Activated naive CD8-positive, alpha-beta T cell treated with anti-CD3 and anti-CD28 coated beads, Interleukin-2, amount 10 ng/mL, durations not matched to agents 7 days and 5 days (primary cell): ENCODE measurements at places on chromosomes 16 and 17. TPM values are rescaled to one million over a fixed set of nuclear protein-coding genes. Genes with fewer than 3 reads are reported as not detected.
A peak's percentile ranks its signal among the peaks of the same experiment; 100 is the strongest.

The NKD1 gene
- 0.91 TPM for total RNA-seq

The FKBP10 gene
- 0.94 TPM for total RNA-seq

The TMEM204 gene
- 72.0 TPM for total RNA-seq

The GPRC5C gene
- total RNA-seq = not detected

The CCDC40 gene
- 1.4 TPM for total RNA-seq

The PRRT2 gene
- total RNA-seq = 2.2 TPM

GRCh38 chr16:81994485-81994884 is 16.8 kb downstream of the SDR42E1 start:
- H3K36me3 ChIP-seq = peaks cover 18% of the 10 kb centered on the region
- no peaks in the 10 kb centered on the region for H3K27me3 ChIP-seq
- H3K4me1 ChIP-seq = no peaks in the 10 kb centered on the region

- peak; percentile 65 for DNase-seq
- peak overlapping the region; percentile 86 for H3K27ac ChIP-seq
- H3K4me1 ChIP-seq = peaks cover 50% of the 10 kb centered on the region
- H3K4me3 ChIP-seq = peak overlapping the region; percentile 64
- peaks cover 8% of the 10 kb centered on the region for H3K36me3 ChIP-seq
These were observed 22.7 kb downstream of the CYTH1 start for GRCh38 chr17:78759203-78759968.

- peaks cover 57% of the 10 kb centered on the region for H3K36me3 ChIP-seq
- peaks cover 35% of the 10 kb centered on the region for H3K4me1 ChIP-seq
- H3K27me3 ChIP-seq = no peaks in the 10 kb centered on the region
These were observed 26.8 kb downstream of the RNF157 start for GRCh38 chr17:76213491-76213890.

DNA sequence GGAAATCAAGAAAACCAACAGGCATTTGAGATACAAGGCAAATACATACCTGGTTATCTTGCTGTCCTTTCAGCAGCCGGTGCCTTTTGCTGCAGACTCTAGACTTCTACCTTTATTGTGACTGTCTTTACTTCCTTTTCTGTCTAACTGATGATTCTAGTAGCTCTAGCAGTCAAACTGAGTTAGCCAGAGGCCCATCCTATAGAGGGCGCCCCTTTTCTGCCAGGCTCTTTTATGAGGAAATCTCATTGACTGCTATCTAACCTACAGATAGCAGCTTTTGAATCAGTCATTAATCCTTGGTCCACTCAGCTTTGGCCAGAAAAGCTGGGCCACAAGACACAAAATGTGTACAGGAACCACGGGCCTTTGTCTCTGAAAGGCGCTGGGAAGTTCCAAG is 87.5 kb upstream of the WSB1 start:
- DNase-seq = no peak
- no peaks in the 10 kb centered on the region for H3K36me3 ChIP-seq
- peaks cover 32% of the 10 kb centered on the region for H3K27me3 ChIP-seq
- H3K27ac ChIP-seq = no peak overlapping the region

DNA sequence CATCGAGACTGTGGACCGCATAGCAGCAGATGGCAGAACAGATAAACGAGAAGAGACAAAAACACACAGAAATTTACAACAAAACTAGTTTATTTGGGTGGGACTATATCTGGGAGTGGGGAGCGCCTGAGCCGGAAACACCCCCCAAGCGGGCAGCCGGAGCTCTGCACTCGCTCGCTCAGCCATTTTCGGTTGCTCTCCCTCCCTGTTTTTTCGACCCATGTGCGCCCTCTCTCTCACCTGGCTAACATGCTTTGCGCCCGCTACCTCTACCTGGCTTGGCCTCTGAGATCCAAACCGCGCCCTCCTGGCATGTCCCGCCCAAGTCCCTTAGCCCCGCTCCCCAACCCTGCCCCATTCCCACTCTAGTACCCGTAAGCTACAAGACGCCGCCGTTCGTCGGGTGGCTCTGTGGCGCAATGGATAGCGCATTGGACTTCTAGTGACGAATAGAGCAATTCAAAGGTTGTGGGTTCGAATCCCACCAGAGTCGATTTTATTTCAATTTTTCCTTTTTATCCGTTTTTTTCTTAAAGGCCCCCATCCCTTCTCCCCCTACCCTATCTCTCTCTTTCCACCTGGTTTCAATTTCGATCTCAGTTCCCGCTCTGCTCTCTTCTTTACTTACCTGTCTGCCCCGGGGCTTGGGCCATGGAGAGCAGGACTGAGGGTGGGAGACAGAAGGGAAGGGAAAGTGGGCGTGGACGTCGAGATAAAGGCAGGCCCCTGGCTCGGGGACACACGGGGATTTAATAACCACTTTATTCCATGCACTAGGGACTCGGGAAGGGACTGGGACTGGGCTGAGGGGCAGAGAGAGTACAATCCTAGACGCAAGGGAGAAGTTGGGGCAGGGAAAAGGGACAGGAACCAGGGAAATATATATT is 2.4 kb upstream of the ALOXE3 start:
- peak; percentile 81 for DNase-seq
- H3K27me3 ChIP-seq = peaks cover 58% of the 10 kb centered on the region
- peaks cover 4% of the 10 kb centered on the region for H3K36me3 ChIP-seq

DNA sequence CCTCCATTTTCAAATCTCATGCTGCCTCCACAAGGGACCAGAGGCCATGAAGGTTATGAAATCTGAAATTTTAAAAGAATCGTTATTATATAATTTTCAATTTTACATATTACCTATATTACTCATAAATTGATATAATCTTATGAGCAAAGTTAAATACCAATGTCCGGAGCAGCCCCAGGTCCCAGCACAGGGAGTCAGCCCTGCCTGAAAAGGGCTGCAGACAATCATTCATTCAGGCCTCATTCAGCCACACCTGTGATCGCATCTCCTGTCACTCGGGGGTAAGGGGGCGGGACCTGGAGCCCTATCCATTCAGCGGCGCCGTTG is 172.5 kb downstream of the AHSP start:
- no peak for DNase-seq
- H3K27ac ChIP-seq = peak overlapping the region; percentile 83
- peaks cover 28% of the 10 kb centered on the region for H3K4me1 ChIP-seq
- H3K4me3 ChIP-seq = peak overlapping the region; percentile 92

DNA sequence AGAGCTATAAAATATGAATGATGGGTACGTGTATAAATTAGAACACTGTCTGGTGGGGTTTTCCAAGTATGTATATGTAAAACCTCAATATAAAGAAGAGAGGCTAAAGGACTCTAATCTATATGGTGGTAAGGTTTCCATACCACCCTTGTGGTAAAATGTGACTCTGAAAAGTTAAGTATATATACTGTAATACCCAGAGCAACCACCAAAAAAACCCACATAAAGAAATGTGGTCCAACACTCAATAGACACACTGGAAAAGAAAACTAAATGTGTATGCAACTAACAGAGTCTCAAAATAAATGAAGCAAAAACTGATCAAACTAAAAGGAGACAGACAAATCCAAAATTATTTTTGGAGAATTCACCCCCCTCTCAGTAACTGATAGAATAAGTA is 72.2 kb downstream of the XPO6 start:
- peak overlapping the region; percentile 99 for H3K27ac ChIP-seq
- no peak for DNase-seq
- H3K36me3 ChIP-seq = peaks cover 23% of the 10 kb centered on the region
- H3K4me3 ChIP-seq = peak overlapping the region; percentile 72

- no peak overlapping the region for H3K4me3 ChIP-seq
- H3K36me3 ChIP-seq = no peaks in the 10 kb centered on the region
- H3K27ac ChIP-seq = no peak overlapping the region
- peaks cover 14% of the 10 kb centered on the region for H3K4me1 ChIP-seq
These were observed 162.5 kb downstream of the SLC39A11 start for GRCh38 chr17:72930031-72930430.

- no peaks in the 10 kb centered on the region for H3K27me3 ChIP-seq
- H3K4me3 ChIP-seq = no peak overlapping the region
- no peak for DNase-seq
- H3K4me1 ChIP-seq = peaks cover 43% of the 10 kb centered on the region
- H3K27ac ChIP-seq = peak overlapping the region; percentile 46
These were observed 23.2 kb upstream of the MEAK7 start for GRCh38 chr16:84527532-84528269.

DNA sequence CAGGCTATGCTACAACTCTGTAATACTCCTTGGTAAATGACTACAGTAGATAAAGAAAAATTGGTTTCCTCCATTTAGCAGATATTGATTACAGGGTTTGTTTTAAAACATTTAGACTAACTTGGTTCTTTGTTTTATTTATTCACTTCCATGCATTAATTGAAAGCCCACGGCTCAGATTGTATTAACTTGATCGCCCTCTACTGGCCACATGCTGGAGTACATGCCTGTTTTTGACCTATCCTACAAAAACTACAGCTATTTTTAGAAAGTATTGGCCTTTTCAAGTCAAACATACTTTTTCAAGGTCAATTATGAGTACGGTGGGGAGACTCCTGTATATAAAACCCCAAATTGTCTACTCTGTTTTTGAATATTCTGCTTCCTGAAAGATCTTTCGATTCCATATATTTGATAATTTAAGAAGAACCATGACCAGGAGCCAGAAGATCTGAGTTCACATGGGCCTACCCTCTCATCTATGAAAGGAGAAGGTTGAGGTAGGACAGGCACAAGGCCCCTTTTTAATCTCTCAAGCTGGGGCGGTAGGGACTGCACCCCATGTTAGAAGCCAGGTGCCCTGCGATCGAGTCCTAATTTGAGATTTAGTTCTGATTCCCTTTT is 51.8 kb downstream of the CA10 start:
- no peak overlapping the region for H3K27ac ChIP-seq
- no peaks in the 10 kb centered on the region for H3K36me3 ChIP-seq
- H3K4me3 ChIP-seq = no peak overlapping the region
- DNase-seq = peak; percentile 26

DNA sequence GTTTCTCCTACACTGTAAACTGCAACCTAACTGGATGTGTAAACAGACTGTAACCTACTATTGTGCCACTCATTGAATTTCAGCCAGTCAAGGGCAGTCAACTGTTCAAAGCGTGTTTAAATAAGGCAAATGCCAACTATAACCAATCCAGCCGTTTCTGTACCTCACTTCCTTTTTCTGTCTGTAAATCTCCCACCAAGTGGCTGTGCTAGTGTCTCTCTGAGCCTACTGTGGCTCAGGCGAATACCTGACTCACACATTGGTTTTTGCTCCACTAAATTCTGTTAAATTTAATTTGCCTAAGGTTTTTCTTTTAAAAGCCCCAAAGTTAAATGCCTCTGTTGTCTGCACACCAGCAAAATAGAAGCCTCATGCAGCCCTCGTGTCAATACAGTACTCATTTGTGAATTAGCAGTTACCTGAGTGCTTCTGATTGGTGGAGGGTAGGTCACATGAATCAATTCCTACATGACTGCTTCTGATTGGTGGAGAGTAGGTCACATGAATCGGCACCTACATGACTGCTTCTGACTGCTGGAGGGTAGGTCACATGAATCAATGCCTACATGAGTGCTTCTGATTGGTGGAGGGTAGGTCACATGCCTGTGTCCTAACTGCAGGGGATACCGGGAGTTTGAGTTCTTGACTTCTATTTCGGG is 31.1 kb upstream of the CCR7 start:
- peaks cover 8% of the 10 kb centered on the region for H3K36me3 ChIP-seq
- peak overlapping the region; percentile 98 for H3K27ac ChIP-seq
- peak overlapping the region; percentile 52 for H3K4me3 ChIP-seq

DNA sequence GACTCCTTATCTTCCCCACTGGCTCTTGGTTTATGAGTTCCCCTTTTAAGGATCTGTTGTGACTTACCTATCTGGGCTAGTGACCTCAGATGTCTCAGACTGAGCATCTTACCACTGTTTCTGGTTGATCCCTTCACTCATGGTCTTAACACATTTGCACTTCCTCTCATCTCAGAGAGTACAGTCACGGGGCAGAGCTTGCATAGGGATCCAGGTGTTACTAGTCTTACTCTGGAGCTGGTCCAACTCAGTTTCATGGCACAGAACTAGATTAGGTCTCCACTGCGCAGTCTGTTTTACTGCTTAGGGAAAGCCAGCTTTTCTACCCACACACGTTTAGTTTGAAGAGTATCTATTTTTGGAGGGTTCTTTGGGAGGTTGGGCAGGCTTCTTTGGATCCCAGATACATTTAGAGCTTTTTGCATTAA is 10.2 kb downstream of the GABARAPL2 start:
- no peaks in the 10 kb centered on the region for H3K27me3 ChIP-seq
- no peak for DNase-seq
- H3K36me3 ChIP-seq = peaks cover 13% of the 10 kb centered on the region
- no peak overlapping the region for H3K4me3 ChIP-seq
- H3K4me1 ChIP-seq = peaks cover 5% of the 10 kb centered on the region

DNA sequence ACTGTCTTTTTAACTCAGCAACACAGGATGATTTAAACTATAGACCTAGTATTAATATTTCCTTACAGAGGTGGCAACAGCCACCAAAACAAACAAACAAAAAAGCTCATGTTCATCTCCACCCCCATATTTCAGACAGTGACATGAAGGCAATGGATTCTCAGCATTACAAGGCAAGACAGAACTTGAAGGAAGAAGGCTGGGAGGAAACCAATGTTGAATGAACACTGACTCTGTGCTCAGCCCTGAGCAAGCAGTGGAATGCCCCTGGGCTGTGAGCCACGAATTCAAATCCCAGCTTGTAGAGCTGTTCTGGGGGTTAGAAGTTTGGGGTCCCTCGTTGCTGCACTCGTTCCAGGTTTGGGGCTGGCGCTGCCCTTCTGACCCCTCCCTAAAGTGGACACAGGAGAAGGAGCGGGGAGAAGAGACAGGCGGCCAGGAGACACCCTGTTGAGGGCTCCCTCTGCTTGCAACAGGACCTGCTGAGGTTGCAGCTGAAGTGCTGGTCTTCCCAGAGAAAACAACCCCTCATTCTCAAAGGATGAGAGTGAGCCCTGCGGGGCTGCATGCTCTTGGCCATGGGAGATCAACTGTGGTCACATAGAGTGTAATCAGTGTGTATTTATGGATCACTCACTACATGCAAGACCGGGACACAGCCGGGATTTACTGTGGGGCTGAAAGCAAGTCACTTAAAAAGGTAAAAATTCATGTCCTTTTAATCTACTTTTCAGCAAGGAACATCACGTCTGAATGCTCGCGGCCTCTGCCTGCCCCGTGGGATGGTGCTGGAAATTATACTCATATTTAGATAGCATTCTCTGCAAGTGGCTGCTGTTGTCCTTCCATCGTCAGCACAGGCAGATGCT is 34.3 kb downstream of the MYH3 start:
- H3K4me1 ChIP-seq = peaks cover 1% of the 10 kb centered on the region
- DNase-seq = no peak
- H3K27me3 ChIP-seq = no peaks in the 10 kb centered on the region
- no peak overlapping the region for H3K27ac ChIP-seq
- H3K4me3 ChIP-seq = no peak overlapping the region

DNA sequence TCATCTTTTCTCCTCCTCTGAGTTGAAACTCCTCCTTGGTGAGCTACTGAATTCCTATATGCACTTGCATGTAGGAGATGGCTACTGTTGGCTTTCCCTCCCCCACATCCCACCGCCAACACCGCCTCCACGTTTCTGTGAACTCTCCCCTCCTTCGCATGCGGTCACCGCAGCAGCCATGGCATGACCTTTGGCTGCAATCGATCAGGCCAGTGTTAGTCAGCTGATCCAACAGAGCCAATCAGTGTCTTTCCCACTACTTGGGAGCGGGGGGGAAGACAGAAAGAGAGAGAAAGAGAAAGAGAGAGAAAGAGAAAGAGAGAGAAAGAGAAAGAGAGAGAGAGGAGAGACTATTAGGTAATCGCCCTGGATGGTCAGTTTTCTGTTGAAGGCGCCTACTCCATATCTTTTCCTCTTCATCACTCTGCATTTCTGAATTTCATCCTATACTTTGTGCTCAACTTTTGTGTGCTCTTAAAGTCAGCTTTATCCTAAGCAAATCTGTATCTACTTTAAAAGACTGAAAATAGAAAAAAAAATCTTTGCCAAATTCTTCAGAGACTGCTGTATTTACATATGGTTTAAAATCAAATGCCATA is 22.7 kb downstream of the ASGR1 start:
- DNase-seq = no peak
- H3K36me3 ChIP-seq = no peaks in the 10 kb centered on the region
- no peak overlapping the region for H3K4me3 ChIP-seq
